Endothelial cell of umbilical vein (primary cell): ENCODE measurements at places on chromosomes 13 and 19. TPM values are rescaled to one million over a fixed set of nuclear protein-coding genes. Genes with fewer than 3 reads are reported as not detected.

GRCh38 chr13:96044238-96044637 is 9.0 kb downstream of the UGGT2 start:
- H3K27me3 ChIP-seq: no peaks in the 10 kb centered on the region
- H3K36me3 ChIP-seq: no peaks in the 10 kb centered on the region
- no peaks in the 10 kb centered on the region for H3K4me1 ChIP-seq
- no peak overlapping the region for H3K27ac ChIP-seq
- DNase-seq: no peak
- no peak overlapping the region for H3K4me3 ChIP-seq

GRCh38 chr13:99415014-99415650 is 86.1 kb upstream of the TM9SF2 start:
- H3K4me3 ChIP-seq: no peak overlapping the region
- no peak for DNase-seq
- H3K4me1 ChIP-seq: no peaks in the 10 kb centered on the region
- no peaks in the 10 kb centered on the region for H3K36me3 ChIP-seq
- H3K27ac ChIP-seq: no peak overlapping the region

DNA sequence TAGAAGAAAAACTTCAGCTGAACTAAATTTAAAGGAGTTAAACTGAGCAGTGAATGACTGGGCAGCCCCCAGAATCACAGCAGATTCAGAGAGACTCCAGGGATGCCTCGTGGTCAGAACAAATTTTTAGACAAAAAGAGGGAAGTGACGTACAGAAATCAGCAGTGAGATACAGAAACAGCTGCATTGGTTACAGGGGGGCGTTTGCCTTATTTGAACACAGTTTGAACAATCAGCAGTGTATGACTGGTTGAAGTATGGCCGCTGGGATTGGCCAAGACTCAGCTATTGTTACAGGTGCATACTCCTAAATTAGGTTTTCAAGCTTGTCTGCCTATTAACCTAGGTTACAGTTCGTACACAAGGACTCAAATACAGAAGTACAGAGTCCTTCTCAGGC is 2.2 kb upstream of the SPRYD7 start:
- H3K27ac ChIP-seq: no peak overlapping the region
- no peaks in the 10 kb centered on the region for H3K36me3 ChIP-seq
- no peak overlapping the region for H3K4me3 ChIP-seq
- no peak for DNase-seq
- H3K4me1 ChIP-seq: peaks cover 8% of the 10 kb centered on the region

DNA sequence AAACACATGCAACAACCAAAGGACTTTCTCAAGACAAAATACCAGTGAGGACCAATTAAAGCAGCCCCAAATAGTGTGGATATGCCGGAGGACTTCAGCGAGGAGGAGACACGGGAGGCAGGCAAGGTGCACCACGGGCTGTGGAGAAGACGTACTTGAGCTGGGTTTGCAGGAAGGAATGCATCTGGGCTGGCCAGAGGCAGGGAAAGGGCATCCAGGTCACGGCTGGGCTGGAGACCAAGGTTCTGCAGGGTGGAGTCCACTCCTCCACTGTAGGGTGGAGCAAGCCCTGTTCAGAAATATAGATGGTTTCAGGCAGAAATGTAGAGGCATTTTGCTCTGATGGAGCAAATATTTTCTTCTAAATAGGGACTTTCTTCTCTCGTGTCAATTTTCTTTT is 36.6 kb upstream of the MEDAG start:
- H3K4me3 ChIP-seq: no peak overlapping the region
- no peaks in the 10 kb centered on the region for H3K36me3 ChIP-seq
- peaks cover 50% of the 10 kb centered on the region for H3K4me1 ChIP-seq
- peak; percentile 8 for DNase-seq

Gene FAM216B
- not detected in 2 replicates for polyA plus RNA-seq

Gene SLC10A2
- not detected in 2 replicates for polyA plus RNA-seq

DNA sequence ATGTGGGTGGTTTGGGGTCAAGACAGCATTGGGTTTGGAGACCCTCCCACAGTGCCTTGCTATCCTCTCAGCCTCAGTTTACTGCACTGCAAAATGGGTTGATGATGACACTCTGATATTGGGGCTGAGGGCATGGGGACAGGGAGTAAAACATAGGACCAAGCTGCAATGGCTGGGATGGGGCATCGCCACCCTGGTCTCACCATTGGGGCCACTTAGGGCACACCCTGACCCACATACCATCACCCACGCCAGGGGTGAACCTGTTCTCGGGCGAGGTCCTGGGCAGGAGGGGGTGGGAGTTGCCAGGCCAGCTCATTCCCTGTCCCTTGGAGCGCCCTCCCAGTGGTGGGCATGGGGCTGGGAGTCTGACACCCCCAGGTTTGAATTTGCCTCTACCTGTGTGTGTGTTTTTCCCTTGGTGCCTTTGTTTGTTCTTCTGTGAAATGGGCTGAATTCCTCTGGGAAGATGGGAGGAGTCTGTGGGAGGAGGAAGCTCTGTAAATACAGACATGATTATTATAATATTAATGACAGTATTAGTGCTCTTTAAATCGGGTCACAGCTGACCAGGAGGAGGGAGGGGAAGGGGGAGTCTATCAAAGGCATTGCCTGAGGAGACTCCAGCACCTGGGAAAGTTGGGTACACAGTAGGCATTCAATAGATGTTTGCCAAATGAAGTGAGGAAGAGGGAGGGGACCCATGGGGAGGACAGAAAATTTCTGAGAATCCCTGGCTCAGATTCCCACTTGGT is 2.2 kb upstream of the FCHO1 start:
- H3K4me3 ChIP-seq: no peak overlapping the region
- no peaks in the 10 kb centered on the region for H3K36me3 ChIP-seq
- no peak for DNase-seq
- no peak overlapping the region for H3K27ac ChIP-seq
- H3K27me3 ChIP-seq: peaks cover 2% of the 10 kb centered on the region
- peaks cover 4% of the 10 kb centered on the region for H3K4me1 ChIP-seq

Gene ZNF222
- polyA plus RNA-seq: 0.99 and 2.2 TPM in 2 replicates

DNA sequence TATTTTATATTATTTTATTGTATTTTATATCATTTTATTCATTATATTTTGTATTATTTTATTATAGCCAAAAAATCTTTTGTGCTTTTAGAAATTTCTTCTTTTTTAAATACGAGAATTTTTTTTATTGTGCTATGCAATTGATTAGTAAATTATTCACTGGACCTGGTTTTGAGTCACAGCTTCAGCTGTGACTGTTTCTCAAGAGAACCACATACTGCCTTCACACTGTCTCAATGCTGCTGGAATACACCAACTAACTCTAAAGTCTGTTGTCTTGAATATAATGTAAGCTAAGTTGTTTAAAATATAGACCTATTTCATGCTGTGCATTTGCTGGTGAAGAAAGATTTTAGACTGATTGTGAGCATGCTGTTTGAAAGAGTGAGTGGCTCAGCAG is 423.6 kb downstream of the NDFIP2 start:
- no peak overlapping the region for H3K27ac ChIP-seq
- no peaks in the 10 kb centered on the region for H3K4me1 ChIP-seq
- DNase-seq: no peak
- no peak overlapping the region for H3K4me3 ChIP-seq
- no peaks in the 10 kb centered on the region for H3K36me3 ChIP-seq

DNA sequence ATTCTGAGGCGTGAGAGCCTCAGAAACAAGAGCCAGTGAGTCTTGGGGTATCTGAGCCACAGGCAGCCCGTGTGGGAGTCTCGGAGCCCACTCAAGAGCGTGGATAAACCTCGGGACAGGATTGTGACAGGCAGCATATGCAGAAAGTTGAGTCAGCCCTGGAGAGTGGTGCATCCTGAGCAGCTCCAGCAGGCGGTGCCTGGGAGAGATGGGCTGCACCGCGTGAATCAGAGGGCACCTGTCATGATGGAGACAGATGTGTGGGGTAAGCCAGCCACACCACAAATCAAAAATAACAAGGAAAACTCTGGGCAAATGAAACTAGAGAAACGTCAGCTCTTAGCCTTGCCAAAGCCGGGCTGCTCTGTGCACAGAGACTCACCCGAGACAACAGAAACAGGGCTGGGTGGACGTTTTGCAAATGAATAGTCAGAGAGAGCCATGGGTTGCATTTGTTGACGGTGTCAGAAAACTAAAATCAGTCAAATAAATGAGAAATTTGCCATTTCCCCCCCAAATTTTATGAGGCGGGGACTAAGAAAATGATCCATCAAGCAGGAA is 30.0 kb upstream of the POP4 start:
- no peaks in the 10 kb centered on the region for H3K36me3 ChIP-seq
- no peaks in the 10 kb centered on the region for H3K27me3 ChIP-seq
- no peaks in the 10 kb centered on the region for H3K4me1 ChIP-seq
- DNase-seq: no peak

GRCh38 chr19:23420824-23421223 is 25.6 kb upstream of the ZNF91 start:
- DNase-seq: no peak
- H3K27ac ChIP-seq: no peak overlapping the region
- H3K4me3 ChIP-seq: no peak overlapping the region
- H3K27me3 ChIP-seq: no peaks in the 10 kb centered on the region
- no peaks in the 10 kb centered on the region for H3K36me3 ChIP-seq
- H3K4me1 ChIP-seq: no peaks in the 10 kb centered on the region

GRCh38 chr13:44365008-44365407 is 8.6 kb upstream of the SERP2 start:
- no peak overlapping the region for H3K4me3 ChIP-seq
- no peak for DNase-seq
- H3K4me1 ChIP-seq: peaks cover 51% of the 10 kb centered on the region
- peak overlapping the region; percentile 89 for H3K27ac ChIP-seq
- H3K36me3 ChIP-seq: no peaks in the 10 kb centered on the region

DNA sequence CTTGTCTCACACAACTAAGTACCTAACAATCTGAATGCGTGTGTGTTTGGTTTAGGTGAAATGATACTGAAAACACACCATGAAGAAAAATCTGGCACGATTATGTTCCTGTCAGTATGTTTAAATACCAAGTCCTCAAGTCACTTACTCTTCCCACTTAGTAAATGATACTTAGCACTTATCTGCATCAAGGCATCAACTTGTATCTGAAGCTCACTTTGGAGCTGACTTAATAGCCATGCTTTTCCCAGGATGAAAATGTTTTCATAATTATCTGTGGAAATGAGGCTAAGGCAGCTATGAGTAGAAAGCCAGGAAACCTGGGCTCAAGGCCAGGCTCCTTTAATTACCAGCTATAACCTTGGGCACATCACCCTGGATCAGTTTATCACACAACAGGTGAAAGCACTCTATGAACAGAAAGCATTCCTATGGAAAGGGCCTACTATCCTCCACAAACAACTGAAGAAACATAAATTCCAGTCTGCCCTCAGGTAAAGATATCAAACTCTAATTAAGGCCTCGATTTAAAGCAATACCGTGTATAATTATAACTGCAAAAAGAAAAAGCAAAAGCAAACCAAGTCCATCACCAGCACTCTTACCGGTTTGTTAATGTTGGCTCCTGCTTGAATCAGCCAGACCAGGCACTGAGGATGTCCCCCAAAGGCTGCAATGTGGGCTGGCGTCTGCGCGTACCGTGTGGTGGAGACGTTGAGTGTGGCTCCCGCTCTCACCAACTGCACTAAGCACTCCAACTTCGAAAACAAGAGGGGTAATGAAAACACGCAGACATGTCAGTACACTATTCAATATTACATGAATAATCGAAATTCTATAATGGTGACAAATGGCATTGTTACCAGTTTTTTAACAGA is 4.6 kb downstream of the ANKRD10 start:
- H3K4me3 ChIP-seq: no peak overlapping the region
- H3K4me1 ChIP-seq: peaks cover 15% of the 10 kb centered on the region
- peaks cover 10% of the 10 kb centered on the region for H3K36me3 ChIP-seq
- no peak overlapping the region for H3K27ac ChIP-seq
- H3K27me3 ChIP-seq: no peaks in the 10 kb centered on the region
- peak; percentile 13 for DNase-seq

GRCh38 chr13:114089751-114090400 is 42.5 kb downstream of the RASA3 start:
- no peaks in the 10 kb centered on the region for H3K36me3 ChIP-seq
- no peak for DNase-seq
- no peaks in the 10 kb centered on the region for H3K27me3 ChIP-seq
- H3K27ac ChIP-seq: no peak overlapping the region

Gene KLF2
- 30.3 and 30.6 TPM in 2 replicates for polyA plus RNA-seq

- peak; percentile 83 for DNase-seq
- H3K4me3 ChIP-seq: peak overlapping the region; percentile 30
- H3K27me3 ChIP-seq: peaks cover 12% of the 10 kb centered on the region
- H3K4me1 ChIP-seq: peaks cover 6% of the 10 kb centered on the region
- no peaks in the 10 kb centered on the region for H3K36me3 ChIP-seq
- no peak overlapping the region for H3K27ac ChIP-seq
These were observed 5.4 kb upstream of the TRIM28 start for GRCh38 chr19:58538257-58539168.

DNA sequence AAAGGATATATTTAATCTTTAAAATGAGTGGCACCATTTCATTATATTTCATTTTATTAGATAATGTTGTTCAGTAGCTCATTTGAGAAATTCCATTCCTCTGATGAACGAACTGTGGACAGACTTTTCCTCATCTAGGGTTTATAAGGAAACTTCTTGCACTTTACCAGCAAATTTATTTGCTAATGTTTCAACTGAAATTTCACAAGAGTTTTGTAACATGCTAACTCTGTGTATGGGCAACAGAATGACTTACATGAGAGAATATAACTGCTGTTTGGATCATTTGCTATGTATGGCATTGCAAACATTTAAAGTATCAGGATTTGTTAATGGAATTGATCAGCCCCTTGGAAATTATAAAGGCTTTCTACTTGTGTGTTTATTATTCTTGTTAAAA is 3.7 kb upstream of the IRS2 start:
- no peaks in the 10 kb centered on the region for H3K36me3 ChIP-seq

- H3K36me3 ChIP-seq: peaks cover 10% of the 10 kb centered on the region
- H3K27me3 ChIP-seq: no peaks in the 10 kb centered on the region
- H3K27ac ChIP-seq: no peak overlapping the region
- peak; percentile 82 for DNase-seq
These were observed 13.8 kb downstream of the SH2D3A start for GRCh38 chr19:6753178-6754031.

DNA sequence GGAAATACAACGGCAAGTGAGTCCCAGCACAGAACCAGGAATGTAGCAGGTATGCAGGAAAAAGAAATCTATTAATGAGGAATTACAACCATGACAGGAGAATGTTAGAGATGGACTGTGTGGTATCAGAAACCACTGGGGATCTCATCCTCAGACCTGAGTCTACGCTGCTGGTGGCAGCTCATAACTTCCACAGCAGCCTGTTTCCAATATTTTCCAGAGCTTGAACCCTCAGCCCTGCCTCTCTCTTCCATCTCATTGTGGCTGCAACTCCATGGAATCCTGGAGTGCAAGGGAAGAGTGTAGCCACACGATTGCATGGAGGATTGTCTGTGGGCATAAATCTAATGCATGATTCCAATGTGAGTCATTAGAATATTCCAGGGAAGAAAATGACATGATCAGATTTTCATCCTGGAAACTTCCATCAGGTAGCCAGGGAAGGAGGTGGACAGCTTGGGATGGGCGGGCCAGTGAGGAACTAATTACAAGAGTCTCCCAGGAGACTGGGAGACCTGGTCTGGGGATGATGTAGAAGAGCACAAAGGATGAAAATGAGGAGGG is 14.9 kb downstream of the PLA2G4C start:
- H3K27me3 ChIP-seq: no peaks in the 10 kb centered on the region
- H3K27ac ChIP-seq: no peak overlapping the region
- H3K4me1 ChIP-seq: no peaks in the 10 kb centered on the region
- DNase-seq: no peak

Gene ZNF420
- 0.57 and 1.3 TPM in 2 replicates for polyA plus RNA-seq
